COLO829 (cell line): ENCODE measurements at places on chromosomes 4 and X.

GRCh38 chrX:24870143-24870542, 145.6 kb downstream of the ARX start:
- DNase-seq = no peak

- DNase-seq = no peak
Observed at GRCh38 chr4:20464381-20464780, 212.7 kb downstream of the SLIT2 start.

DNA sequence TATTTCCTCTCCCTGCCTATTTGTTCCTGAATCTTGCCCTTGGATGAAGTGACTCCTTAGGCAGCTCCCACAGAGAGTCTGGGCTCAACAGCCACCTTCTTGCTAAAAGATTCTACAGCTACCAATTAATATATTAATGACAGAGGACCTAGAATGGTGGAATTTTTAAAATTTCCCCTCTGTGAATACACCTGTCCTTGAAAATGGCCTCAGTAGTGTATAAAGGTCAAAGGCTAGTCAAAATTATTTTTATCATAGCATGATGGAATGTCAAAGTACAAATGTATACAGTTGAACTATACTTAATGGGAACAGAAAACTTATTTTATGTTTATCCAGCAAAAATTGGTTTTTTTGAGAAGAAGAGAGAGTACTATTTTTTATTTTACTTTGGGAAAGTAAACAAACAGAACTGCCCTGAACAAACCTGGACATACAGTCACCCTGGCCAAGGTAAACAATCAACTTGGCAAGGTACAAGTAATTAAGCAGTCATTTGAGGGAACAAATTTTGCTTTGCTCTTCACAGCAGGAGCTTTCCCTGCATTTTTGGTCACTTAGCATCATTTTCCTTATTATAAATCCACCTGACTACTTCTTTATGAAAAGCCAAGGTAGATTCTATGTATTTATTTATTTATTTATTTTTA, 250.8 kb downstream of the INPP4B start:
- DNase-seq = no peak

- DNase-seq = peak; percentile 35
Observed at GRCh38 chr4:122930862-122931261, 8.5 kb upstream of the NUDT6 start.

GRCh38 chr4:100106982-100107381, 83.3 kb downstream of the DDIT4L start:
- DNase-seq = no peak

DNA sequence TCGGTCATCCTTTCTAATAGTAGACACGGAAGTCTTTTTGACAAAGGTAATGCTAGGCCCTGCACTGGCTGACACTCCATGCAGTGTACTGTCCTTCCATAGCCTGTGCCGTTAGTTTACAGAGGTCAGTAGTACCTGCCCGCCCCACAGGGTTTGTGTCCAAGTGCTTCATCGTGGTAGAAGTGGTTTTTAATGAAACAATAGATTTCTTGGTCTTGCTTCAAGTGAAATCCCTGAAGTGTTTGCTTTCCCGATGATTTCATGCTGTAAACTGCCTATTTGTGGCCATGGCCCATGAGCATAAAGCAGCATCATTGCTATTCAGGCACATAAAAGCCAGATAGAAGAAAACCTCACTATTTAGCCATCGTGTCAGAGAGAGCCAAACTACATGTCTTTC, 139.3 kb downstream of the GPR143 start:
- no peak for DNase-seq

- no peak for DNase-seq
Observed at GRCh38 chrX:123408821-123409737, 225.0 kb downstream of the GRIA3 start.
